ENCODE measurements at places on chromosomes 1 and 21.

DNA sequence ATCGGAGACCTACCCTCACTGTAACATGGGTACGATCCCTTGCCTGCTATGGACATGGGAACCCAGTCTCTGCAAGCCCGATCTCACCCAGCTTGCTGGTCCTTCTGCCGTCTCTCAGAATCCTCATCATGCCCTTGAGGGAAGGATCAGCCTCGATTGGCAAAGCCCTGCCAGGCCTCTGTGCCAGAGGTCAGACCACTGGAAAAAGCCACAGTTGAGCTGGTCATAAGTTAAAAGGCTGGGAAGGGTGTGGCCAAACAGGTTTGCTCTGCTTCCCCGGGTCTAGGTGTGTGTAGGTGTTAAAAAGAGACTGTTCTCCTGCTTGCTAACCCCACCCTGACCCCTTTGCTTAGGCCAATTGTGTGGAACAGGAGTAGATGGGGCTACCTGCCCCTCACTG lies 19.5 kb upstream of the PADI3 start:
- DNase-seq, result no peak

DNA sequence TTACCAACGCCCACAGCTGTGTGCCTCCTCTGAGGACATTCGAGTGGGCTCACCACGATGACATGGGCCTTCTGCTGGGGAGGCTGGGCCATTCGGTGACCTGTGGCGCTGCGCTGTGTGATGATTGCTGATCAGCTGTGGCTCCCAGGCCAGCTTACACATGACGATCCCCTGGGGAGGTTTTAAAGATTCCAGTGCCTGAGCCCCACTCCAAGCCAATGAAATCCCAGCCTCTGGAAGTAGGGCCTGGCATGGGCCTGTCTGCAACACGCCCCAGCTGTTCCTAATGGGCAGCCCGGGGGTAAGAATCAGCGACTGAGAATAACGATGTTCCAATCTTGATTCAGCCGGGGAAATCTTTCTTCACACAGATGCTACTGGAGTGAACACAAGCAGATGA lies 153.7 kb downstream of the KCNJ6 start:
- DNase-seq, result no peak

DNA sequence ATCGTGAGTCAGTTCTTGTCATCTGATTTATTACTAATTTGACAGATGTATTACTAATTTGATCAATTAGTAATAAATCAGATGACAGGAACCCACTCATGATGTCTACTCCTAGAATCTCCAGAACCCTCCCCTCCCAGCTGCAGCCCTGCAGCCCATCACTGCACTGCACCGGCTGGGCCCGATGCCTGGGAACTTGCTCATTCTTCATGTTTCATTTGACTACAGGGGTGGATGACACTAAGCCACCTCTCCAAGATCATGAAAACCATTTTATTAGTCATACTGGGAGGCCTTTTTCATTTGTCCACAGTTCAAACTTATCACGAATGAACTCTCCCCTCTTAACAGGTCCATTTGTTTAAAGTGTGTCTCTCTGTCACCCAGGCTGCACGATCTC lies 41.0 kb downstream of the KCNH1 start:
- no peak for DNase-seq

GRCh38 chr1:87867626-87868025 lies 538.9 kb downstream of the LMO4 start:
- DNase-seq, result no peak

- no peak for DNase-seq
These were observed 3.9 kb downstream of the SELENBP1 start for GRCh38 chr1:151368393-151369301.

DNA sequence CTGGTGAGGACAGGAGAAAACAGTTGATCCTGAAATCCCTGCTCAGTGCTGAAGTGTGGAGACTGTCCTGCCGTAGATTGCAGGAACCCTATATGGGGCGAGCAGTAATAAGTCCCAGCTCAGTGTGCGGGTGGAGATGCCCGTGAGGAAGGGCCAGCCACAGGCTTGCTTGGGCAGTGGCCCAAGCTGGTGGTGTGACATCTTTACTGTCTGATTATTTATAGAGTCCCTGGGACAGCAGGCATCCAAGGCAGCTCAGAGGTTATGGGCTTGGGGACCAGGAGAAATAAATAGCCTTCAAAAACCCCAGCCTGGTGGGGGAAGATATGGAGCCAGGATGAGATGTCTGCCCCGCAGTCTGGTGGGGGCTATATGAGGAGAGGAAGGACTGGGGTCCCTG lies 170.7 kb upstream of the POU3F1 start:
- DNase-seq, result no peak

- DNase-seq, result no peak
These were observed 323.0 kb upstream of the ADGRL2 start for GRCh38 chr1:81477710-81478109.

DNA sequence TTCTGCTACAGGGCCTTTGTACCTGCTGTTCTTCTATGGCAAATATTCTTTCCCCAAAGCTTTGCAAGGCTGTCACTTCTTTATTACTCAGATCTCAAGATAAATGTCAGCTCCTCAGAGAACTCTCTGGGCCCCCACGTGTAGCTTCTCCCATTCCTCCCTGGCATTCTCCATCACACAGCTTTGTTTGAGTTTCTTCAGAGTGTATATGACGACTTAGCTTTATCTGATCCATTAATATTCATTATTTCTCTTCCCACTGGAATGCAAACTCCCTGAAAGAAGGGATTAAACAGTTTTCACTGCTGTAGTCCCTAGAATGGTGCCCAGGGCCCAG lies 174.6 kb upstream of the EDN2 start:
- DNase-seq, result no peak

- no peak for DNase-seq
These were observed 742 bp upstream of the HSPA13 start for GRCh38 chr21:14383596-14384180.
